Activated naive CD8-positive, alpha-beta T cell treated with anti-CD3 and anti-CD28 coated beads, Interleukin-2, amount 10 ng/mL, durations not matched to agents 7 days and 5 days (primary cell): ENCODE measurements at places on chromosomes 3 and 15. TPM values are rescaled to one million over a fixed set of nuclear protein-coding genes. Genes with fewer than 3 reads are reported as not detected.

DNA sequence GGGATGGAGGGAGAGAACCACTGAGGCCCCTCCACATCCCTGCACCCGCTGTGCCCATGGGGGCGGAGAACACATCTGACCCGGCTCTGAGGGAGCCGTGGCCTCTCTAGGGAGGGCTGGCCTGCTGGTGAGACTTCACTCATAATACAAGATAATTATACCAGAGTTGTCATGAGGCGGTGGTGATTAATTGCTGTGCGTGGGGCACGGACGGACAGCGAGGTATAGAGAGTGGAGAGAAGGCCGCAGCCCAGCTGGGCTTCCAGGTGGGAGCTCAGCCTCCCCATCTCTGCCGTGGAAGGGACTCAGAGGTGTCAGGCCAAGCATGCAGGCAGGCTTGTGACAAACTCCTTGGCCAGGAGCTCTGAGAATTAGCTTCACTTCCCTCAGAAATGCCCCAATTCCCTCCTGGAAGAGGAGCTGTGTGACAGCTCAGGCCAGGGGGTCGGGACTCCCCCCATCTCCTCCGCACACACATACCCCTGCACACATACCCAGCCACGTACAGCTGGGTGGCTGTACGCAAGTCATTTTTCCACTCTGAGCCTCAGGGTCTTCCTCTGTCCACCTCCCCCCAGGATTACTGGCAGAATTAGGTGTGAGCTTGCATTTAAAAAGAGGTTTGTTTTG is 6.0 kb upstream of the GATA2 start:
- no peak for DNase-seq

GRCh38 chr3:188686324-188686723 is 485.4 kb upstream of the TPRG1 start:
- no peak for DNase-seq

GRCh38 chr3:127803619-127804018 is 18.7 kb downstream of the MGLL start:
- DNase-seq = no peak

GRCh38 chr3:56456117-56456516 is 12.2 kb downstream of the ERC2 start:
- no peak for DNase-seq

- DNase-seq = no peak
Measured at GRCh38 chr3:56086355-56086754, 381.9 kb downstream of the ERC2 start.

DNA sequence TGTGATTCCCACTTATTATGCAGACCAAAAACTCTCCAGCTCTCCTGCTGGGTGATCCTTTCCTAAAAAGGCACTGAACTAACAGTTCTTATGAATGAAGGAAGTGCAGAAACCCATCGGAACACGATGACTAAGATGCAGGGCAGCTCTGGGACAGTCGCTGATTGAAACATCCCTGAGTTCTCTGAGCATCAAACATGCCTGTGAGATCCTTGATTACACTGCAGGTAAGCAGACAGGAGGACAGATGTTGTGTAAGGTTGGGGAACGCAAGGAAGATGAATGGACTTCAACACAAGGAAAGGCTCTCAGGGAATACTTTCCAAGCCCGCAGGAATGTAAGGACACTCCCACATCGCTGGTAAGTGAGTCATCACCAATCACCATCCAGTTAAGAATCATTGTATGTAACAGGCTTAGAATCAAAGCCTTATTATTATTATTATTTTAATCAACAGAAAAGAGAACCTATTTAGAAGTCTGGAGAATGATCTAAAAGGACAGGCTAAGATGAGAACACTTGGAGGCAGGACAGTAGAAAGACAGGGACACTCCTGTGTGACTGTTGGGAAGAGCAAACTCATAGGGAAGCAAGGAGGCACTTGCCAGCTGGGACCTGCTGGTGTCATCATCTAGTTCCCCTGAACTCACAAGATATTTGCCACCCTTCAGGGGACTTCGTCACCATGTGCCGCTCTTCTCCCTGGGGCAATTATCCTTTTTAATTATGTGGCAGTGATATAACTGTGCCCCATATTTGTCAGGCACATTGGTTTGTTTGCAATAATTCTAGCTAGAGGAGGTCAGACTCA is 26.0 kb downstream of the TMEM158 start:
- no peak for DNase-seq

DNA sequence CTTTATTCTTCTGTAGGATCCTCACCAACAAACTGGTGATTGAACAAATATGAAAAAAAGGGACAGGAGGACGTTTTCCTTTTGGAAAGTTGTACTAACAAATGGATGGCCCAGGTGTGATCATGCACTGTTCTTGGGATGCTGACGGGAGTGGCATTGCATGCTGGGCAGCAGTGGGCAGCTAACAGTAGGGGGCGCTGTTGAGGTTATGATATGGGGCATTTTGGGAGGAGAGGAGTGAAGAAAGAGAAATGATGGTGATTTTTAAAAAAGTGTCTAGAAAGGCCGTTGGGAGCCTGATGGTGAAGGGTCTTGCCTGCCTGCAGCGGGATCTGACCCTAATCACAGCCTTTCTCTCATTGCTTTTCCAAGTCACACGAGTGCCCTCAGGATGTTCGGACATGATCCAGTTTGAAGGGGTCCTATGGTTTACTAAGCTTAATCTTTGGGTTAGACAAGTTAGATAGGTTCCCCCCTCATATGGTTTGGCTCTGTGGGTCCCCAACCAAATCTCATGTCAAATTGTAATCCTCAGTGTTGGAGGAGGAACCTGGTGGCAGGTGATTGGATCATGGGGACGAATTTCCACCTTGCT is 46.2 kb upstream of the PRTG start:
- peak; percentile 47 for DNase-seq

GRCh38 chr3:110314512-110315114 is 757.0 kb upstream of the NECTIN3 start:
- DNase-seq = peak; percentile 25

- DNase-seq = peak; percentile 68
Measured at GRCh38 chr15:65791335-65792137, 557 bp downstream of the DENND4A start.

GRCh38 chr3:151935446-151935845 is 62.0 kb downstream of the SUCNR1 start:
- no peak for DNase-seq

GRCh38 chr3:182795389-182795782 is 2.1 kb downstream of the ATP11B start:
- no peak for DNase-seq

DNA sequence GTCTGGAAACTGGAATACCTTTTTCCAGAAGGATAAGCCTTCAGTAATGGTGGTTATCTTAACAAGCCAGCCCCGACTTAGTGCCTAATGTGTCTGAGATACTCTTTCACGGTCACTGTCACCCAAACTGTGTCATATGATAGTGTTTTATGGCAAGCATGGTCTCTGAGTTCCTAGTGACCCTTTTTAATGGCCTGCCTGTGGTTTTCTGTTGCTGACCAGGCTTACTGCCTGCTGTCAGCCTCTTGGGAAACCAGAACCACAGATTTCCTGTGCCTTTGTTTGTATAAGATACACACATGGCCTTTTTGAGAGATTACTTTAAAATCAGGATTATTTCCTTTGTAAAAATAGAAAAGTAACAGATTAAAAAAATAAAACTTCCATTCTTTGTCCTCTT is 22.4 kb downstream of the HPS3 start:
- no peak for DNase-seq

DNA sequence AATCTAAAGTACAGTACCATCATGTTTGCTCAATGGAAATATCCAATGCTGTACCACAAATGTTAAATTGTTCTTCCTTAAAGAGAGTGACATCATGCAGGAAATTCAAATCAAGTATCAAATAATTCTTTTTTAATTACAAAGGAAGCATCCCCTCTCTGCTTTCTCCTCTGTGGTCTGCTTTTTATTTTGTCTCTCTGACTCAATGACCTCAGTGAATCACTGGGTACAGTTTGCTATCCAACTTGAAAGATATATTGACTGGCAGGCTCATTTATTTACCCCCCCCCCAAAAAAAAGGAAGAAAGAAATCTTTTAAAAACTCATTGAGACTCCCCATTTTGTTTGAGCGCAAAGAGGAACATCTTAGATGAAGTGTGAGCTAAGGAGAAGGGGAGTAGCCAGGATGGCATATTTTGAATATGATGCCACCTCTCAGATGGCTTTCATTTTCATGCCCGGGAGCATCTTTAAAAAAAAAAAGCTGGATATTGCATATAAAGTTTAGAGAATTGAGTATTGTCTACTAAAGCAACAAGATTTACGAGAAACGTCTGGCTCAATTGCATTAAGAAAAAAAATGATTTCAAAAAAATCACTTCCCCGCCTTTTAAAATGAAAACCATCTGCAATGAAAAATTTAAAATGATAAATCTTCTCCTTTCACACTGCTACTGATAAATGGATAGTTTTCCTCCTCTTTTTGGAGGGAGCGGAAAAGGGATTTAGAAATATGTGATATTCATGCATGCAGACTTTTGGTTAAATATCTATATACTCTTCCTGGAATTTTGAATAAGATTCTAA is 307.1 kb upstream of the DPH6 start:
- no peak for DNase-seq

DNA sequence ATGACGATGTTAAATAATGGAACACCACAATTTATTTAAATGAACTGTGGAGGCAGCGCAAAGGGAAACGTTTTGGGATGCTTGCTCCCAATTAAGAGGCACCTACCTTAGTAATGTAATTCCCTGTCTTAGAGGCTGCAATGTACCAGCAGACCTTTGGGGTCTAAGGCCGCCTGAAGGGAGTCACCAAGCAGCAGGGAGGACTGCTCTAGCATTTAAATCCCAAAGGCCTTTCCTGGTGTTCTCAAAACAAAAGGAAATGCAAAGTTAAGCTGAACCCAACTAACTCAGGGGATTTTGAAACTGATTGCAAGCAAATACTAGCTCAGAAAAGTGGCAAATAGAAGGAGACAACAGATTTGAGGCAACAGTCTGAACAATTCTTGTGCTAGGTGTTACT is 510.8 kb downstream of the GABRG3 start:
- DNase-seq = no peak

DNA sequence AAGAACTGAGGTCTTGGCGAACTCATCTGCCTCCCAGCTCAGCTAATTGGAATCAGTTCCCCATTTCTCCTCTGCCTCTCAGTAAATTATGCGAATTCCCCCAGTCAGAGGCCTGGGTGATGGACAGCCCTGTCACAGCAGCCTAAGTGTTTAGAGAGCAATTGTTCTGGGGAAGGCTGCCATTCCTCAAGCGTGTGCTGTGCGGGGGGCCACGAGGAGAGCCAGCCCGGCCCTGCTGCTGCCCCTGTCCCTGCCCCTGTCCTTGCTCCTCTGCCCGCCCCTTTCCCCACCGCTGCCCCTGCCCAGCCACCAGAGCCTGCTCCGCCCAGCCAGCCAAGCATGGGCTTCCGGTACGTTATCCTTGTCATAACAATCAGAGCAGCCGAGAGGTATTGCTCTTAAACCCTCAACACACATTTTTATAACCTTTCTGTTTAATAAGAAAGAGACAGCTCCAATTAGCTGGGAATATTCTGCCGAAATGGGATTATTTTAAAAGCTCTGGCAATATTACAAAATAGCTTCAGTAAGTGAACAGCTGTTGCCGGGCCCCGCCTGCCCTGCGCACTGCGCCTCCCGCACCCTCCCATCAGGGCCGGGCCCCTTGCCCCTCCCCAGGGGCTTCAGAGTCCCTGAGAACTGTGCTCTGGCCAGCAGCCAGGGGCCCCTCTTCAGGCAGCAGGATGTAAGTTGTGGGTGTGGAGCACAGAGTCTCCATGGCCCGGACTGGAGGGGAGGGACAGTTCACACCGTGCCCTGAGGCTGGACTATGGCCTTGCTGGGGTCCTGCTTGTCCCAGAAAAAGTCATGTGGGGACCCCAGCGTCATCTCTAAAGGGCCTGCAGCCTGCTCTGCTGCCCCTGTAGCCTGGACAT is 12.4 kb upstream of the CACNA2D2 start:
- no peak for DNase-seq

- DNase-seq = peak; percentile 56
Measured at GRCh38 chr15:76345880-76346668, 9.5 kb downstream of the ISL2 start.

- no peak for DNase-seq
Measured at GRCh38 chr3:45980229-45980813, 15.3 kb downstream of the FYCO1 start.

- DNase-seq = no peak
Measured at GRCh38 chr3:190646996-190647395, 133.1 kb downstream of the IL1RAP start.

- DNase-seq = no peak
Measured at GRCh38 chr3:110956081-110956480, 115.5 kb upstream of the NECTIN3 start.

GRCh38 chr15:38267421-38268022 is 14.9 kb downstream of the SPRED1 start:
- no peak for DNase-seq

GRCh38 chr15:63357061-63357460 is 24.6 kb downstream of the CA12 start:
- no peak for DNase-seq

DNA sequence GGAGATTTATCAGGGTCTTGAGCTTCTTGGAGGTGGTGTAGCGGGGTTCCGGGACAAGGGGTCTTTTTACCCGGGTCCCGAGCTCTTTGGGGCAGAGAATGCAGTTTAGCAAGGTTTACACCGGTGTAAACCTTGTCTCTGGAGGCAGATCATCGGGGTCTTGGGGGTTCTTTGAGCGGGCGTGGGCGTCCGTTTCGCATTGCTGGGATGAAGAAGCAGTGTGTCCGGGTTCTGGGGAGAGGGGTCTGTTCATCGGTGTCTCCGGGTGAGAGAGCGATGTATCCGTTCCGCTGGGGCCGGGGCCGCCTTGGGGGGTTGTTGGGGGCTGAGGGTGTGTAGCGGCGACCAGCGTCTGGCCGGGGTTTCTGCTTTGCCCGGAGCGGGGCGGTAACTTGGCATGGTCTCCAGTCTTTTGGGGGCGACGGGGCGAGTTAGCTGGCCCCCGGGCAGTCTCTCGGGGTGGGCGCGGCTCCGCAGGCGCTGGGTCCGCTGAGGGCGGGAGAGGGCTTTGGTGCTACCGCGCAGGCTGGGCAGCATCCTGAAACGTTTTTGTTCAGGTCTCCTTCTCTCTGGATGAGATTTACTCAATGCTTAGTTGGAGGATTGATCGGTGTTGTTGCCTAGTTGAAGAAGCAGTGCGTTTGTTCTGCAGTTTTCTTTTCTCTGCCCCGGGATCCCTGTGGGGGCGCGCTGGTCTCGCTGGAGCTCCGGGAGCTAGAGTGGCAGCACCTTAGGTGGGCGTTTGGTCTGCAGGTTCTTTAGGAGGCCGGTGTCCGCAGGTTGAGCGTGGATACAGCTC is 843 bp downstream of the GLCE start:
- DNase-seq = peak; percentile 49

DNA sequence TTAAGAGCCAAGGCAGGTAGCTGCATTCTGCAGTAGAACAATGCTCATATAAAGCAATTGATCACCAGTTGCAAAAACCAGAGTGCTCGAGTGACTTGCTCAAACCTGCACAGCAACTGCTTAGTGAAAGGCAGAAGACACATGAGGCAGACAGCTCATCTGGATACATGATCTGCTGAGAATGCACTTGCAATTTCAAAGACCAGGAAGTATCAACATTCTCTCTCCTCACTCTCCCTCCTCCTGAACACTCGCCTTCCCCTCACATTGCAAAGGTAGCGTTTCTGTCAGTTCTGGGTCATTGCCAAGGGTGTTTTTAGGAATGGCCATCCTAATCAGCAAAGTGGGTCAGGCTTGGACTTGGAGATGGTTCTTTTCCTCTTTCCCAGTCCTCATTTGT is 61.0 kb downstream of the BFSP2 start:
- no peak for DNase-seq

FOXL2NB gene
- total RNA-seq = not detected

GRAMD1C gene
- total RNA-seq = 2.2 TPM

ABI3BP gene
- total RNA-seq = 0.17 TPM

KLHDC8B gene
- 3.2 TPM for total RNA-seq

FSIP1 gene
- total RNA-seq = 0.75 TPM

CASR gene
- total RNA-seq = not detected

RBMS3 gene
- 0.58 TPM for total RNA-seq

GNAT1 gene
- not detected for total RNA-seq
